Stimulated activated CD4-positive, alpha-beta T cell treated with anti-CD3 and anti-CD28 coated beads, Interleukin-1b, Interleukin-23, amount 100 ng/mL, for 48 hours (primary cell): ENCODE measurements at places on chromosomes 5 and 9.
A peak's percentile ranks its signal among the peaks of the same experiment; 100 is the strongest.

- no peak for DNase-seq
Observed at GRCh38 chr9:88092797-88093331, 45.4 kb downstream of the SPATA31C2 start.

DNA sequence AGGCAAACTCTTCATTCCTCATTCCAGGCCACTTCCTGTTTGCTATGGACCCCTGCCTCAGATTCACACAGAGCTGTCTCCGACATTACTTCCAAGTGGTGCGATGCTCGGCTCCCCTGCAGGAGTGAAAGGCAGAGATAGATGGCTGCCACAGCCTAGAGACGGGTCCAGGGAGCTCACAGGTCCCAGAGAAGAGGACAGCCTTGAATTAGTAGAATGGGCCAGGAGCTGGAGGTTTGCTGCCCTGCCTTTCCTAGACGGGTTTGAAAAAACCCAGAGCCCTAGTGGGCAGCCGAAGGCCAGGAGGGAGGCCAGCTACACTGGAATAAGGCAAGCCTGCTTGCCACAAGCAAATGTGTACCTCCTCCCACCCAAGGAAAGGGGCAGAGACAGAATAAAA lies 1.8 kb downstream of the ANKRD34B start:
- DNase-seq: no peak

GRCh38 chr9:99605016-99605743 lies 216.5 kb upstream of the NR4A3 start:
- no peak for DNase-seq

DNA sequence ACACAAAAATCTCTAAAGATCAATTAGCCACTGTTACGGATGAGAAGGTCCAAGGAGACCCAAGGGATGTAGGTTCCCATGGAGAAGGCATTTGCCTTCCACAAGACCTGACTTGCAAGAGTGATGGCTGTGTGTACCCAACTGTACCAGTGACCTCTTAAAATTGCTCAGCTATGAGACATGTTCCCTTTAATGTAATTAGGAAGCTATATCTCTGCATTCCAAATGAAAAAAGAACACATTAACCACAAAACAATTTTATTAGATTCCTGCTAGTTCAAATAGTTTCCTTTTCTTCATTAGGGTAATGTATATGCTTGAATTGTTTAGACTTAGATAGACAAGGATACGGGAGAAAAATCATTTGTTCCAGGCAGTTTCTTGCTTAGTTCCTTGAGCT lies 3.3 kb downstream of the OR2Y1 start:
- no peak for DNase-seq

DNA sequence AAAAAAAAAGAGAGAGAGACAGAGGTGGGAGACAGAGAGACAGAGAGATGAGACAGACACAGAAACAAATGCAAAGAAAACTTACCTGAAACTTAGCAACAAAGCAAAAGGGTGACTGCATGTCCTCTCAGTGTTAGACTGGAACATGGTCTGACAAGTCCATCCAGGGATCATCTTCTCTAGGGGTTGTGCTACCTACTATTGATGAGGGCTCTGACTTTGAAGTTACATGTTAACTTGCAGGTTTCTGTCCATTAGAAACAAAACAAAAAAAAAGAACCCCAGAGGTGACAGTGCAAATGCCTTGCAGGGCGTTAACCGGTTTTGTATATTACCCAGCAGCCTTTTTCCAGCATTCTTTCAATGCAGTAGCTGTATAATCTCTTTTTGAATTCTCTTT lies 13.6 kb upstream of the SPARC start:
- DNase-seq: no peak

DNA sequence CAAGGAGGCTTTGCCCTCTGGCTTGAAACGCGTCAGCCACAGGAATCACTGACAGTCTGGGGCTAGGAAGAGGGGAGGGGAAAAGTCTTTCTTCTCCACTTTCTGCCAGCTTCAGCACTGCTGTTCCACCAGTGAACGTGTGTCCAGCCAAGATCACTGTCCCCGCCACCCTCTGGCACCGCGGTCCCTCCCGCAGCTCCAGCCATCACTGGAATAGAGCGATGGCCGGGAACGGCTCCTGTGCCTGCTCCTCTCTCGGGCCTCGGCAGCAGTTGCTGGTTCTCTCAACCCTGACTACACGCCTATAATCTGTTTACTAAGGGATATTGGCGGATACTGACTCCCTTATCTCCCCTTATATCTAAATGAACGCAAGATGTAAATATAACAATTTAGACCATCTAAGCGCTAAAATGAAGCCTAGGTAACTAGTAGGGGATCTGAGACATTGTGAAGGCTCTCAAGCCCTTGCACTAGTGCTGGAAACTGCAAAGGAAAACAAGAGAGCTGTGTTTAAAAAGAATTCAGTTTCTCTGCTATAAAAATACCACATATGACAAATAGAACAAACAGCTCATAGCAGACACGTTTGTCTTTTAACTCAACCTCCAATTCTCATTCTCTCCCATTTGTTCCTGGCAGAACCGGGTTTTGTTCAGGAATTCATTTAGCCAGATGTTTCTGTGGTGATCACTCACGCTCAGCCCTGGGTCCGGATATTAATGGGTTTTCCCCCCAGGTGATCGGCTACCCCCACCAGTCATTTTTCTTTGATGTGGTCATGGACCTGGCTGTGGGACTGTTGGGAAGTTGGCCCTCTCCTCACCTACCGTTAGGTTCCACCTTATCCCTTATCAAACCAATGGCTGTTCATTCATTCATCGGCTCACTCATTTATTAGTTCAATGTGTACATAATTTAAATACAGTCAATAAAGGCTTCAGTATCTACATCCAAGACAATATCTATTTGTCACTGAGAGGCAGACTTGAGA lies 149.8 kb downstream of the MED10 start:
- DNase-seq: no peak

GRCh38 chr9:374736-375135 lies 160.1 kb downstream of the DOCK8 start:
- no peak for DNase-seq

DNA sequence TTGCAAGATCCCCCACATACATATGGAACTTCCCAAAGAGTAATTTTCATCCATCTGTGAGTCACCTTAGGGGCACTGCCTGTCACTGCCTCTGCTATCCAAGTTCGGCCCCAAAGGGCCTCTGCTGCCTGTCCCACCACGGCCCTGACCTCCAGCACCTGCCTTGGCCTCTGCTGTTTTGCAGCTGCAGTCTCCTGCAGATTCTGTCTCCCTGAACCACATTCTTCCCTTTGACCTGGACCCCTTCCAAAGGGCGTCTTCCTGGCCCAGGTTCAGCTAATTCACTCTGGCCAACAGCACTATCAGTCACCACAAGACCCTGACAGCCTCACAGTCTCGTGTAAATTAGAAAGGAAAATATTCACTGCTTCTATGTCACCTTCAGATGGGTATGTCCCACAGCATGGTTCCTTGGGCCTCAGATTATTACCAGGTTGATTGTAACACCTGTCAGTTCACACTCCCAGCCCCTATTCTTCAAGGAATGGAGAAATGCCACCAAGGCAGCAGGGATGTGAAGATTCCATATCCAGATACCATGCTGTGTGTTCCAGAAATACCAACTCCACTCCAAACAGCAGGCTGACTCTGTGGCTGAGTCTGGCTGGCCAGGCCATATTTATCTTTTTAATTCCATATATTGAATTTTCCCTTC lies 479.3 kb downstream of the ARHGEF28 start:
- no peak for DNase-seq

- DNase-seq: peak; percentile 54
Observed at GRCh38 chr5:6712142-6712576, 1.1 kb upstream of the TENT4A start.

DNA sequence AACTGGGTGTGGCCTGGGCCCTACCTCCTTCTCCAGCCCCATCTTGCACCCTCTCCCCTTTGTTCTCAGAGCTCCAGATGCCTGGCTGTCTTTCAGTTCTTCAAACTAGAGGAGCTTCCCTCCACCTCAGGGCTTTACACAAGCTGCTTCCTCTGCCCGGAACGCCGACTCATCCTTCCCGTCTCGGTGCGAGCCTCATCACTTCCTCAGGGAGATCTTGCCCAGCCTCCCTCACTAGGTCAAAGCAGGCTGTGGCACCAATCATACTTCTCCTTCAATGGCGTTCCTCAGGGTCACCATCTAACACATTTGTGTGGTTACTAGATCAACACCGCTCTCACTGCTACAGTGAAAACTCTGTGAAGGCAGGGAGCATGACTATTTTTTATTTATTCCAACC lies 56.2 kb upstream of the ZSWIM6 start:
- peak; percentile 48 for DNase-seq

DNA sequence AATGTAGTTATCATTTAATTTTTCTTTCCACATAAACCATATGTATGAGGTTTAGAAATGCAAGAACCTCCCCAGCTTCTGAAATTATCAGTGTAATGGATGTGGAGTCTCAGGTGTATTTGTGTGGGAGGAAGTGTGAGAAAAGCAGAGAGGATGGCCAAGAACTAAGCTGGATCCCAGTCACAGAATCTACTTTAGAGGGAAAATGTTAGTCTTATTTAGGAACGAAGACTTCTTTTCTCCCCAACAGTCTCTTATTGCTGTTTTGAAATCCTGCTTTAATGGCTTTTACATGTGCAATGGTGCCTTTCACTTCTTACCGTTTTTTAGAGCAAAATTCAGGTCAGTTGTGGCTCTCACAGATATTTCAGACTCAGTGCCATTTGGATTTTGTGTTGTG lies 3.0 kb downstream of the EQTN start:
- DNase-seq: no peak

DNA sequence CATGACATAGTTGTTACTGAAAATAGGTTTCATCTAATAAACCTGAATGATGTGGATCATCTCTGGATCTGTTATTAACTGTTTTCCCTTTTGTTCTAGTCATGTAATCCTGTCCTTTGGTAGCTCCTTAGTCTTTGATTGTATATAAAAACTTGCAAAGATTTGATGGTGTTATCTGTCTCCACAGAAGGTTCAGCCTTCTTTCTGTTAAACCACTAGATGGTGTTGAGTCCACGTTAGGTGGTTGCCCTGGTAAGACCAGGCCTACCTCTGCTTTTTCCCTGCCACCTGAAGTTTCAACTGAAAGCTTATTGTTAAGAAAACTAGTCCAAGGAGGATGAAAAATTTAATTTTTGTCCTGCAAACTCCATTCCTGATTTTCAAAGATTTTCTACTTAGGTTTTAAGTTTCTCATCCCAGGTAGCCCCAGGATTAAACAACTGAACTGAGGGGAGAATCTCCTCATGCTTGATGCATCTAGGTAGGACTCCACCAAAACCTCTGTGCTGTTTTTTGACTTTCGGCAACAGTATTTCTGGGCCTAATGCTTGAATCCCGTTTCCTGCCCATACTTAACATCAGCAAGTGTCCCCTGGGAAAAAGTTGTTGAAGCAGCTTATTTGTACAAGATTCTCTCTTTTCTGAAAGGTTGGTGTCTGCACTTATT lies 68.5 kb downstream of the RICTOR start:
- DNase-seq: no peak

GRCh38 chr5:124872086-124872485 lies 125.6 kb upstream of the ZNF608 start:
- no peak for DNase-seq

- no peak for DNase-seq
Observed at GRCh38 chr5:82334085-82334692, 56.0 kb upstream of the RPS23 start.

- DNase-seq: peak; percentile 77
Observed at GRCh38 chr9:98796364-98797101, at the start of gene ANKS6. TSS of gene ANKS6 (minus strand) at chr9:98796555. CDS start at chr9:98796491, 64 bp downstream.

- DNase-seq: no peak
Observed at GRCh38 chr9:136808075-136808805, 492 bp downstream of the RABL6 start.

GRCh38 chr5:168800701-168801100 lies 221.5 kb upstream of the PANK3 start:
- DNase-seq: no peak

- DNase-seq: no peak
Observed at GRCh38 chr5:2587189-2588031, 164.1 kb downstream of the IRX2 start.

GRCh38 chr5:107764282-107764681 lies 93.5 kb upstream of the EFNA5 start:
- no peak for DNase-seq

GRCh38 chr9:124869466-124869985 lies 7.6 kb downstream of the ARPC5L start:
- peak; percentile 60 for DNase-seq

DNA sequence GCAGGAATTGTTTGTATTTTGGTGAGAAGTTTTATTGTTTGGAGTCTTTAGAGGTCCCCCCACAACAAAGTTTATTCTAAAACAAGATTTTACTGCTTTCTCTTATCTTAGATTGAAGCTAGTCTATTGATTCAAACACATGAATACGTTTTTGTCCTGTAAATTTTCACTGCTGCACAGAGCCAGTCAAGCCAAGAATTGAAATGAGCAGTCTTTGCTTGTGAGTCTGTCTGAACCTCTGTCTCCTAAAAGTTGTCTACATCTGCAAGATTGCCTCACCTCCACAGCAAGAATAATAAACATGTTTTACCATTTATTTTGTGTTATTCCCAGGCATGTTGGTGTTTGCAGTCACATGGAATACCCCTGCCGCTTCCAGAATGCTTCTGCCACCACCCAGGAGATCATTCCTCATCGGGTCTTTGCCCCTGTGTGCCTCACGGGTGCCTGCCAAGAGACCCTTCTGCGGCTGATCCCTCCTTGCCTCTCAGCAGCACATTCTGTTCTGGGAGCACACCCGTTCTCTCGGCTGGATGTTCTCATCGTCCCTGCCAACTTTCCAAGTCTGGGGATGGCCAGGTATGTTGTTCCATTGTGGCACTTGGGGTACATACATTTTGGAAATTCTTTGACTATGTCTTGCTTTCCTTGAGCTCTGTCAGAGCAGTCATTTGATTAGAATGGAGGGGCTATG lies 74.1 kb downstream of the AOPEP start:
- DNase-seq: no peak

DNA sequence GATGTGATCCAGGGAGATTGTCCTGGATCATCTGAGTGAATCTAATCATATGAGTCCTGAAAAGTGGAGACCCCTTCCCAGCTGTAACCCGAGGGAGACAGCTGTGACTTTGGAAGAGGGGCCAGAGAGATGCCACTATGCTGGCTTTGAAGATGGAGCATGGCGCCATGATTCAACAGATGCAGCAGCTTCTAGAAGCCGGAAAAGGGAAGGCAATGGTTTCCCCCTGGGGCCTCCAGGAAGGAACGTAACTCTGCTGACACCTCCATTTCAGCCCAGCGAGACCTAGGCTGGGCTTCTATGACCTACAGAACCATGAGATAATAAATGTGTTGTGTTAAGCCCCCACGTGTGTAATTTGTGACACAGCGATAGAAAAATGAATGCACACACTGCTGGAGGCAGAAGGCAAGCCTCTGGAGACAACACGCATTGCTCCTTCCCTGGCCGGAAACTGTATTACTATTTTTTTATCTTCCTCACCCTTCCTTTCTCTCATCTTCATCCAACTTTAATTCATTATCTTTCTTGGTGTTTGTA lies 16.6 kb upstream of the SARDH start:
- DNase-seq: no peak

GRCh38 chr9:92534674-92535073 lies 1.1 kb downstream of the ECM2 start:
- no peak for DNase-seq

DNA sequence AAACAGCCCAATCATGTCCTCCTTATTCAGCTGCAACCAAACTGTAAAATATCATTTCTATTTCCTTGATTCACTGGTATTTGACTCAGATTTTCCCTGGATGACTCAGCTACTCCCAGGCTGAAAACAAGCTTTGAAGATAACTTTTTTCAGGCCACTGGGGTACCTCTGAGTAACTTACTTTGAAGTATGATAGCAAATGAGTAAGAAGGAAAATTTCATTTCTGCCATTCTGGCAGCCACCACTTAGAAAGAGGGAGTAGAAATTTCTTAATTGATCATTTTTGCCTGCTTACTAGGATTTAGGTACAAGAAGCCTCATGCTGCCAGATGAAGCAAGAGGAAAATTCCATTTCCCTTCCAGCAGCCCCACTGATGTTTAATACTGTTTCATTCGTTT lies 247.4 kb downstream of the PRELID2 start:
- DNase-seq: peak; percentile 5
